Putamen (tissue), 1 donor: ENCODE measurements at places on chromosomes 12 and 14.

GRCh38 chr12:43117226-43117930, 434.6 kb downstream of the ADAMTS20 start:
- DNase-seq: no peak

DNA sequence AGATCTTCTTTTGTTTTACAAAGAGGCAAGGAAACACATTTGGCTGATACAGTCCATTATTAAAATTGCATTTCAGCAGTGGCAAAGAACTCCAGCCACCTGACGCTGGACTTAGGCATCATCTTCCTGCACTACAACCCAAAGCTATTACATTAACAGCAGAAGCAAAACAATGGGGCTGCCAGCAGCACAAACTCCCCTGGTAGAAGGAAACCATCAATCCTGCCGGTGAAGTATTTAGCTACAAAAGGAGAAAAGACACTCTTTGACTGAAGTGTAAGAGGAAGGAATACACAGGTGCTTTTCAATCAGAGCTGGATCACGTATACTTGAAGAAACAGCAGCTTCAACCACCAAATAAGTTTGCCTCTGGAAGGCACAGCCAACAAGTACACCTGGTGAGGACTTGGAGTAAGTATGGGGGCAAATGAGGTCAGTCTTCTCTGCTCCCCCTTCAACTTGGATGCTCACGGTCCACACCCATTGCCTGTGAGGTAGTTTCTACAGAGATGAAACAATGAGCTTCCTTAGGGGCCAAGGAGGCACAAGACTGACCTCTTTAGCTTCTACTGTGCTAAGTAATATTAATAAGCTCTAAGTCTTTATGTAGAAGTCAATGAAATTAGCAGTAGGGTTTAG, 125.9 kb upstream of the FOXN3 start:
- no peak for DNase-seq

DNA sequence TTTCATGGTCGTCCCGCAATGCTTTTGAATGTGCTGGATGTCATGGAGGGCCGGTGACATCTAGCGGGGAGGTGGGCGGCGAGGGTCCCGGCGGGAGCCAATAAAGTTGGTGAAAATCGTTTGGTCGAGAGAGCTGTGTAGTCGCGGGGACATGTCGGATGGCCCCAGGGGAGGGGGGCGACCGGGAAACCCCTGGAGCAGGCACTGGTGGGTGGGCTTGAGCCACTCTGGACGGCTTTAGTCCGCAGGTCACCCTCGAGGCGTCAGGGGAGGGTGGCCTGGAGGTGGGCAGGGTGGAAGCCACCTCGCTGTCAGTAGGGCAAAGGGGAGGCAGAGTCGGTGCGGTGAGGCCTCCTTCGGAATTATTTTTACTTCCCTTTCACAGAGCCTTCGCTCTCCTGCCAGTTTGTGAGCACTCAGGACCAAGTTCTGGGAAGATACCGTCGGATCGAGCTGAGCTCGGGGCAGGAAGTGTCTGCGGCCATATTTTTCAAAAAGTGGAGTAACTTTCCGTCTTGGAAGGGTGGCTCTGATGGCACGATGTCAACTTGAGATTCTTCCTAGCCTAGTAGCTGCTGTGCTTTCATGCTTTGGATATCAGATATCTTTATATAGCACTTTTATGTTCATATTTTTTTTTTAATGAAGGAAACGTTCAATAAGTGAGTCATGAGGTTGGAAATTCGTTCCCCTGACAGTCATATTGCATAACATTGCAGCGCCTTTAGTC, 28.2 kb downstream of the WBP11 start:
- peak; percentile 41 for DNase-seq

DNA sequence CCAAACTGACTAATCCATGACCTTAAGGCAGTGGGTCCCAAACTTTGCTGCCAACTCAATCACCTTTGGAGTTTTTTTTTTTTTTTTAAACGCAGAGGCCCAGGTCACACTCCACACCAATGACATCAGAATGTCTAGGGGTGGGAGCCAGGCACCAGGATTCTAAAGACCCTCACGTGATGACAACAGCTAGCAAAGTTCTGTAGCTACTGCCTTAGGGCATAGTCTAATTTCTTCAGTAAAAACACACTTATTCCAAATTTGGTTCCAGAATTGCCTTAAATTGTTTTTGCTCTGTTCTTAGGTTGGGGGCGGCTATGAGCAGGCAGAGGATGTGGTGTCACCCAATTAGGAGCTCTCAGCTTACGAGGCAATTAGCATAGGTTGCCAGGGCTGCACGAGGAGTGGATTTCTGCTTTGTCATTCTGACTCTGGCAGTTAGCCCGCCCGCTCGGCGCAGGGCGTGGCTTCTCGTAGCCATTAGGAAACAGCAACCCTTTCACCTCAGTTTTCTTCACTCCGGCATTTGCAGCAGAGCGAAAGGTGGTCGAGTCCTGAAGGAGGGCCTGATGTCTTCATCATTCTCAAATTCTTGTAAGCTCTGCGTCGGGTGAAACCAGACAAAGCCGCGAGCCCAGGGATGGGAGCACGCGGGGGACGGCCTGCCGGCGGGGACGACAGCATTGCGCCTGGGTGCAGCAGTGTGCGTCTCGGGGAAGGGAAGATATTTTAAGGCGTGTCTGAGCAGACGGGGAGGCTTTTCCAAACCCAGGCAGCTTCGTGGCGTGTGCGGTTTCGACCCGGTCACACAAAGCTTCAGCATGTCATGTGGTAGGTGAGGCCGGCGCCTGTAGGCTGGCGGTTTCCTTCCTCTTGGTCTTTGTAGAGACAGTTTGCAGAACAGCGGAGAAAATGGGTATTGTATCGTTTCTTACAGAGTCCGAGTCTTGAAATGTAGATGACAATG, 16.7 kb upstream of the EID3 start:
- peak; percentile 93 for DNase-seq

DNA sequence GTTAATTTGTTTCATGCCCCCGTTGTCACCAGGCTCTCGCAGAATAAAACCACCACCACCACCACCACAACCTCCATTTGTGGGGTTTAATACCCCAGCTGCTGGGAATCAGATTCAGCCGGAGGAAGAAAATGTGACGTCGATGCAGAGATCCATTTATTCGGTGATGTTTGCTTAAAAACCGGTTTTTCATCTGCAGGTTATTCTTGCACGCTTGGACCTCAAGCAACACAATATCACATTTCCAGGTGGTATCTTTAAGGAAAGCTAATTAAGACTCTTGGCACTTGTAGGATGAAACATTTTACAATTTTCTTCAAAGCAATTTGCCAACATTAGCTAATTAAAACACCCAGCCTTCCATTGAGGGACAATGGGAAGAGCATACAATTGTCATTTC, 39.8 kb downstream of the SPRING1 start:
- no peak for DNase-seq

DNA sequence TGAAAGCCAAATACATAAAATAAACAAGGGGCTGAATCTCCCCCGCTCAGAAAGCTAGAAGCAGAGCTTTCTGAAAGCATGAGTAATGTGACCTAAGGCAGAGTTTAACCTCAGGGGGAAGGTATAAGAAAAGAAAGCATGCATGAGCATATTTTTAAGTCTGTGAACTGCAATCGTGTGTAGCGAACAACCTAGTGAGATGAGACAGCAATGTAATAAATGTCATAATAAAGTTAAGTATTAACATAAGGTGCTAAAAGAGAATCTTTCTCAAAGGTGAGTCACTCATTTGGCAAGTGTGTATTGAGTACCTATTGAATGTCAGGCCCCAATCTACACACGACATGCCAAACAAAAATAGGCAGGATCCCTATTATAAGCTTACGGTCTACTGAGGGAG, 14.2 kb upstream of the WDR20 start:
- DNase-seq: peak; percentile 23

- peak; percentile 6 for DNase-seq
Measured at GRCh38 chr14:75831455-75831854, 150.3 kb downstream of the TGFB3 start.

- DNase-seq: peak; percentile 97
Measured at GRCh38 chr12:110079477-110080400, 31.4 kb upstream of the C12orf76 start.

DNA sequence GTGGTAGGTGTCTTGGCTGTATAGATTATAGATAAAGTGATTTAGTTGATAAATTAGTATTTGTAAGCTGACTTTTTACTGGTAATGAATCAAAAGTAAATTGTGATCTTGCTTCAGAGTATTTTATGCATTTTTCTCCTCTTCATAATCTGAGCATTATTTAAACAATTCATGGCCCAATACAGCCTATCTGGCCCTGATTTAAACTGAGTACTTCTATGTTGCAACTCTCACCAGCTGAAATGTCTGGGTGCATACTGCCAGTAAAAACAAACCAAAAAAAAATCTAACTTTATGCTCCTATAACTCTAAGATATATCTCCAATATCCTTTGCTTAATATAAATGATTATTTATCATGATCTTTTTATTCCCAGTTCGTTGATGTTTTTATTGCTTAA, 86.6 kb downstream of the MIA2 start:
- no peak for DNase-seq
